ENCODE measurements at places on chromosomes 16 and 17.

DNA sequence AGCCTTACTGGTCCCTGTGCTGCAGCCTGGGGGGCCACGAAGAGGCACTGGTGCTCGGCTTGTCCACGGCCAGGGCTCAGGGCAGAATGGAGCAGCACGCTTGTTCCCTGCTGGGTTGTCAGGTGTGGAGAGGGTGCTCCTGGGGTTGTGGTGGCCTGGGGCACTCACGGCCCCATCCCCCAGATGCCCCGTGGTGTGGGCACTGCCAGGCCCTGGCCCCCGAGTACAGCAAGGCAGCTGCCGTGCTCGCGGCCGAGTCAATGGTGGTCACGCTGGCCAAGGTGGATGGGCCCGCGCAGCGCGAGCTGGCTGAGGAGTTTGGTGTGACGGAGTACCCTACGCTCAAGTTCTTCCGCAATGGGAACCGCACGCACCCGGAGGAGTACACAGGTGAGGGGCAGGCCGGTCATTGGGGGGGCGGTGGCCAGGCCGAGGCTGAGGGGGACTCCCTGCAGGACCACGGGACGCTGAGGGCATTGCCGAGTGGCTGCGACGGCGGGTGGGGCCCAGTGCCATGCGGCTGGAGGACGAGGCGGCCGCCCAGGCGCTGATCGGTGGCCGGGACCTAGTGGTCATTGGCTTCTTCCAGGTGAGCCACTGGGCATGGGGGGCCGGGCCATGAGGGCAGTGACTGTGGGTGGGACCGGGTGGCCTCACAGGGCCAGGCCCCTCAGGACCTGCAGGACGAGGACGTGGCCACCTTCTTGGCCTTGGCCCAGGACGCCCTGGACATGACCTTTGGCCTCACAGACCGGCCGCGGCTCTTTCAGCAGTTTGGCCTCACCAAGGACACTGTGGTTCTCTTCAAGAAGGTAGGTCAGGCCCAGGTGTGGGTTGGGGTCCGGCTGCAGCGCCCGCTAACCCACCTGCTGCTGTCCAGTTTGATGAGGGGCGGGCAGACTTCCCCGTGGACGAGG is 1.5 kb downstream of the PDIA2 start:
- no peak for DNase-seq

GRCh38 chr17:64226132-64226531 is 36.9 kb downstream of the TEX2 start:
- no peak for DNase-seq

- no peak for DNase-seq
These were observed 49.3 kb downstream of the AKAP10 start for GRCh38 chr17:19928299-19928698.

- DNase-seq: no peak
These were observed 4.9 kb downstream of the ZG16B start for GRCh38 chr16:2834968-2835367.

DNA sequence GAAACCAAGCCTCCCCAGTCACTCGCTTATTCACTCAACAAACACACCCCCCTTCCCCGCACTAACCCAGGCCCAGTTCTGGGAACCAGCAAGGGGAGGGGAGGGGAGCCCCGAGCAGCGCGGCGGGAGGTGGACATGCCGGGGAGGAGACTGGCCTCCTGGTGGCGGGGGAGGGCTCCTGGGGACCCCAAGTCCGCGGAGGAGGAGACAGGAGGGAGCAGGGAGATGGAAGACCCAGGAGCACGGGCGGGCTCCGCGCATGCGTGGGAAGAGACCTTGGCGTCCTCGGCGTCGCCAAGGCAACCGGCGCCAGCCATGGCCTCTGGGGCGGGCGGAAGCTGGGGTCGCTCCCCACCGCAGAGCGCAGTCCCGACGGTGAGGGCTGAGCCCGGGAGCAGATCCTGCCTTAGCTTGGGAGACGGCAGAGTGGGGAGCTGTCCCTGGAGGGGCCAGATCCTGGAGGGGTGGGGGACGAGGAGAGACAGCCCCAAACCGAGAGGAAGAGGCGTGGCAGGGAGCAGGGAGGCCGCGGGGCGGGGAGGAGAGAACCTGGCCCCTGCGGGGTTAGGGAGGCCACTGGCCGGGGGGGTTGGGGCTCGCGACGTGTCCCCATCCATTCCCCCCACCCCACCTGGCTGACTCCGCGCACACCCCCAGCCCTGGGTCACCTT is at the start of gene PRR29:
PRR29 (plus strand) TSS at position 302 of the 671 bp plus-strand sequence; CDS start at position 316, 14 bp downstream.
- DNase-seq: peak; percentile 79

- no peak for DNase-seq
These were observed 26.3 kb upstream of the CDC42EP4 start for GRCh38 chr17:73338050-73338521.

DNA sequence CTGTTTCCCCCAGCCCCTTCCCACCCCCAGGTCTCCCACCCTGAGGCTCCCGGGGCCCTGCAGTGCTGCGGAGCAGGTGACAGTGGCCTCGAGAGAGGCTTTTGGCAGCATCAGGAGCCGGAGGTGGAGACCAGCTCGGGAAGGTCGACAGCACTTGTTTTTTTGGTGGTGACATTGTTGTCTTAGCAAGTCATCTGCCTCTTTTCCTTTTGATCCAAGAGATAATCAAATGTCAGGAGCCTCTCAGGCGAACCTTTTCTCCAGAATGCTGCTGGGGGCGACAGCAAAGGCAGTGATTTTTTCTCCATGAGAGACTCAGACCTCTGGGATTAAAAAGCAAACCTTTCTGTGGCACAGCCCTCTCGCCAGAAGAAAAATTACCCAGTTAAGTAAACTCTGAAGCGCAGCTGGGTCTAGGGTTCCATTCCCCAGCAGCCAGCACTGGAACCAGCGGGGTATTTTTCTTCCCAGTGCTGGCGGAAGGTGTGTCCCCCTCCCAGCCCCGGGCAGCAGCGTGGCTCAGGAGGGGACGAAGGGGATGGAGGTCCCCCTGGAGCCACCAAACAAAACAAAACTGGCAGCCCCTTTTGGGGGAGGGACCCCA is 37.2 kb downstream of the GRIN2C start:
- no peak for DNase-seq

DNA sequence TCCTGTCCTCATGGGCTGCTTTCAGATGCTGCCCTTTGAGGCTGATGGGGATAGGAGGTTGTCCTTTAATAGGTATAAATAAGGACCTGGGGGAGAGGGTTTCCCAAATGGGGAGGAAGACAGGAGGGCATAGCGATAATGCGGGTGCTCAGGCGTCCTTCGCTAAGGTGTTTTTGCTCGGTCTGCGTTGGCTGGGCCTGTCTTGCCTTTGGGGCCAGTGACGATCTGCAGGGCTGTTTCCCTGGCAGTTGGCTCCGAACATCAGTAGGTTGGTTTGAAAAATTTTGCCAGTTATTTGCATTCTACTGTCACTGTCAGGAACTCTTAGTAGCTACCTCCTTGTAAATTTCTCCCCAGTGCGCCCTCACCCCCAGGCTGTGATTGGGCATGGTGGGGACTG is 37.8 kb upstream of the CDC42EP4 start:
- no peak for DNase-seq

GRCh38 chr16:85603203-85603755 is 9.8 kb upstream of the GSE1 start:
- no peak for DNase-seq

DNA sequence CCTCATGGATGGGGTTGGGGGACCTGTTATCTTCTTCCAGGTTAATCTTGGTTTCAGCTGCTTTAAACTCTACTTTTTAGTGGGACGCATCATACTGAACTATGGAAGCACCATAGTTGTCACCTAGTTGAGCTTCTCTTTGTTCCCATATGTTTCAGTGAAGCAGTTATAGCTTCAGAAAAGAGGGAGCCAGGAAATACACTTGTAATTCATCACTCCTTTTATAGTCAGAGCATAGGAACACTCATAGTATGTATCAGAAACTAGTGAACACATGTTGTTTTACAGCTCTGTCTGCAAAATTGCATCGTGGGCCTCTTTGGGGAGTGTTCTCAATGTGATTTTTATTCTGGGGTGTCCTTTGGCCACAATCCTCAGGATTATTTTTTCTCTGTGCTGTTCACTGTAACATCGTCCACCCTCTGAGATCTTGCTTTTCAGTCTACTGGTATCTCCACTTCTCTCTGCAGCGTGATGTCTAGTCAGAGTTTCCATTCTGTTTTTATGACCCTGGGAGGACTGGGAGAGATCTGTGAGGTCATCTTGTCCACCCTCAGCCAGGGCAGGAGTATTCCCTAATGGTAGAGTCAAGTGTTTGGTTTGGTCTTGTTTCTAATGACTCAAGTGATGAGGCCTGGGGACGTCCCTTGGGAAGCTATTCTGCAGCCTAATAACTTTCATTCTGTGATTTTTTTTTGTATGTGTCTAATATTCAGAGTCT is 585.4 kb downstream of the WWOX start:
- DNase-seq: no peak

DNA sequence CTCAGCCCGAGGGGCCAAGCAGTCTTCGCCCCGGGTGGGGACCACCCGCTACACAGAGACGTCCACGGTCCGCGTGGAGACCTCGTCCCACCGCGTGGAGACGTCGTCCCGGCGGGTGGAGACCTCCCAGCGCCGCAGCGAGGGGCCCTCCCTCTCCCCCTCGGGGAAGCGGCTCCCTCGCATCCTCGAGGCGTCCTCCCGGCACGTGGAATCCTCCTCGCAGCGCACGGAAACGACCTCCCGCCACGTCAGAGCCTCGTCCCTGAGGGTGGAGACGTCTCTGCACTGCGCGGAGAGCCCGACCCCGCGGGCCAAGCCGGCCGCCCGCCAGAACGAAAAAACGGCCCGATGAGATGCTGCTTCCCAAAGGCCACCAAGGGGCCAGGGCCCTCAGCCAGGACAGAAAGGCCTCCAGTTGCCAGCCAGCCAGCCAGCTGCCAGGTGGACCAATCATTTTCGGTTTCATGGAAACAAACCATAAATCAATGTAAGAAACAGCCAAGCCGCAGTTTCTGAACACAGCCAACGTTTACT is 424 bp downstream of the C17orf100 start:
- no peak for DNase-seq

DNA sequence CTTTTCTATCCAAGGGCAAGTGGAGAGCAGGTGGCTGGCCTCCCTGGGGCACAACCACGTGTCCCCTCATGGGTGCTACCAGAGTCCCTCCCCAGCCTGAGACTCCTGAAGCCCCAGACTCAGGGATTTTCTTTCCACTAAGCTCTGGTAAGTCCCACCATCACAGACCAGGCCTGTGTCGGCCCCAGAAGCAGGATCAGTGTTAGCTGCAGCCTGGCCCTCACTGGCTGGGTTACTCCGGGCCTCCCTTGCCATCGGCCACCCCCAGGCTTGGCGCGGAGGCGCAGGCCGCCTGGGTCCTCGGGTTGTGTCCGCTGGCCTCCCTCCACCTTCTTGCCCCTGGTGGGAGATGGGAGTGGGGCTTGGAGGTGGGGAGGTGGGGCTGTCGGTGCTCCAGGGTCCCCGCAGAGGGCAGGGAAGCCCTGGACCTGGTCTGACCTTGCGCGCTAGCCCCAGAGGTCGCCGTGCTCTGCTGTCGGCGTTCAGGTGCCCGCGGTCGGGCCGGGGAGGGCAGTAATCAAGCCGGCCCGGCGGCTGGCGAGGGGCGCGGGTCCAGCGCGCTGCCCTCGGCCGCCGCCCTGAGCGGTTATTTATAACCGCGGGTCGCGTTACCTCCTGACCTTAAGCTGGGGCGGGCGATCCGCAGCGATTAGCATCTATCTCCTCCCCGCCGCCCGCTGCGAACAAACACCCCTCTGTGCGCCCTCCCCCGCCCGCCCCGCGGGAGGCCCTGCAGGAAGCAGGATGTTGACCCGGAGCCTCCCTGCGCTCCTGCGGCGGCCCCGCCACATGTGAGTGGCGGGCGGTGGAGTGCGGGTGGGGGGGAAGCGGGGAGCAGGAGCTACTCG is 78.1 kb upstream of the TOB1 start:
- DNase-seq: peak; percentile 72

GRCh38 chr16:88516601-88517061 is 53.6 kb upstream of the ZC3H18 start:
- no peak for DNase-seq

- DNase-seq: no peak
These were observed 158 bp downstream of the ALYREF start for GRCh38 chr17:81891303-81891552.

Measured in neural crest cell (in vitro differentiated cells).